Effector CD4-positive, alpha-beta T cell (primary cell): ENCODE measurements at places on chromosomes 7 and 10.

DNA sequence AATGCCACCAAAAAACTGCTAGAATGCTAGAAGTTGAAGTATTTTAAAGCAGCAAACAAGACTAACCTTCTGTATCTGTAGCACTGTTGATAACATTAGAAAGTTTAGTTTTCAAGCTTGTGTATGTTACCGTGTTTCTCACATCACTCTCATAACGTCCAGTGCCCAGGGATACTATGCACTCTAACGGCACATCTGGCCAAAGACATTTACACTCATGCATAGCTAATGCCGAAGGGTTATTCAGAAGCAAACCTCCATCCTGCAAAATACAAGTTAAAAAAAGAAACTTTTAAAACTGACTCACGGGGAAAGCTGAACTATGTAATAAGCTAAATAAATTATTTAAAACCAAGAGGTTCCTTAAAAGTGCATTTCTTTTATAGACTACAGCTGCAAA lies 22.9 kb upstream of the NRCAM start:
- no peak for DNase-seq

GRCh38 chr10:34337917-34338316 lies 477.2 kb downstream of the PARD3 start:
- DNase-seq: no peak

DNA sequence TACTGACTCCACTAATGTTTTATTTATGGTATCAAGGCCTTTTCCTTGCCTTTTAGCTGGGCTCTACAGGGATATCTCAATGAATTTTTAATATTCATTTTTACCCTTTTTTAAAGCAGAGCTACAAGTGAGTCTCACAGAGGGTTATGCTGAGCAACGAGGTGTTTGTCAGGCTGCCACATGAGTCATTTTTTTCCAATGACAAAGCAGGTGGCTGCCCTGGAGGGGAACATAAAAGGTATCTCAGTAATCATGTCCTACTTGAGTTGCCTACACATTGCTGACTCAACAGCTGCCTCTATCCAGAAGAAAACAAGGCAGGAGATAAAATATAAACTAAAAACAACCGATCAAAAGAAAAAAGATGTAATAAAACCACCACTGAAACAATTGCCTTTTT lies 1004.9 kb upstream of the POT1 start:
- no peak for DNase-seq

GRCh38 chr10:43166207-43166879 lies 28.1 kb downstream of the CSGALNACT2 start:
- no peak for DNase-seq

DNA sequence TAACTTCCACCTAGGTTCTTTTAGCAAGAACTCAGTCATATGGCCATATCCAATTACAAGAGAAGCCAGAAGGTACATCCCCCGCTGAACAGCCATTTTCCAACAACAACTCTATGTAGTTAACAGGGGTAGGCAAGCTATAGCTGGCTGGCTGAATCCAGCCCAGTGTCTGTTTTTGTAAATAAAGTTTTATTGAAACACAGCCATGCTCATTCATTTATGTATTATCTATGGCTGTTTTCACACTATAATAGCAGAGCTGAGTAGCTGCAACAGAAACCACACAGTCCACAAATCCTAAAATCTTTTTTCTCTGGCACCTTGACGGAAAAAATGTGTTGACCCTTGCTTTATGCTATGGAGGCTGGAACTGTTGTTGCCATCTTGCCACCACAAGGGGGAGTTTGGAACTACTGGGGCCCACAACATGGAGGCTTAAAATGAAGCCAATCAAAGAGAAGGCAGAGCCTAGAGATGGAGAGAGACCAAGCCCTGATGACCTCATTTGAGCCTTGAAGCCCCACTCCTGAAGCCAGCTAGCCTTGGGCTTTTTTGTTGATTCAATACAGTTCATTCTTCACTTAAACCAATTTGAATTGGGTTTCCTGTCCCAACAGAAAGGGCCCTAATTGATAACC lies 33.3 kb upstream of the XPNPEP1 start:
- DNase-seq: no peak

GRCh38 chr10:115593060-115593459 lies 499.9 kb downstream of the ATRNL1 start:
- DNase-seq: no peak

GRCh38 chr10:91635401-91636400 lies 2.8 kb upstream of the PPP1R3C start:
- peak; percentile 38 for DNase-seq

DNA sequence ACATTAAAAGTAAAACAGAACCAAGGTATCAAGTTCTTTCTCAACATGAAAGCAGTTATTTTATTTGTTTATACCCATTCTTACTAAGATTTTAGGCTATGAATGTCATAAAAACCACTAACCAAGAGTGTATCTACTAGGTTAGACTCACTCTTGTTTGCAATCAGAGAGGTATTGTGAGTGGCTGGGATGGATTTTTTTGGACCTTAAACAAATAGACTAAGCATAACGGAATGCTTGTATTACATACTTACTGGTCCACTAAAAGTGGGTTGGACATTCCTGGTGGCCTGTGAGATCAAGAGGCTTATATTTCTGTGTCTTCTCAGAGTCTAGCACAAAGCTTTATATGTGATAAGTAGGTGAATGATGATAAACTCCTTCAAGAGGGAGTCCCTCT lies 32.6 kb upstream of the CBLL1 start:
- DNase-seq: no peak

GRCh38 chr10:494556-494955 lies 194.9 kb downstream of the DIP2C start:
- no peak for DNase-seq

DNA sequence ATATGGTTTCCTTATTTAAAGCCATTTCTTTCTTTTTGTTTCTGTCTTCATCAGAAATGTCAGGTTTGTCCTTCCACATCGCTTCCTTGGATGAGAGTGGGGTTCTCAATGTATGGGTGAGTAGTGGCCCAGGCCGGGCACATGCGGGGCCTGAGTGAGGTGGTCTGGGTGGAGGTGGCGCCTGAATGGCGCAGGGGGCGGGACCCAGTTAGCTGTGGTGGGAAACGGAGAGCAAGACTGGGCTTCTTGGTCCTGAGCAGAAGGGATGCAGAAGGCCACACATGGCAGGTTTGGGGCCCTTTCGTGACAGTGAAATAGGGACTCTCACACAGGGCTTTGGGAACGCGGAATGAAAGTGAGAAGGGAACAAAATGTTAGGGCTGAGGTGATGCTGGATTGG lies 70.0 kb downstream of the DYNC2I1 start:
- DNase-seq: no peak
